ENCODE measurements at places on chromosomes 7 and 10.

- DNase-seq, result no peak
These were observed 94.2 kb upstream of the PHYHIPL start for GRCh38 chr10:59082249-59082648.

DNA sequence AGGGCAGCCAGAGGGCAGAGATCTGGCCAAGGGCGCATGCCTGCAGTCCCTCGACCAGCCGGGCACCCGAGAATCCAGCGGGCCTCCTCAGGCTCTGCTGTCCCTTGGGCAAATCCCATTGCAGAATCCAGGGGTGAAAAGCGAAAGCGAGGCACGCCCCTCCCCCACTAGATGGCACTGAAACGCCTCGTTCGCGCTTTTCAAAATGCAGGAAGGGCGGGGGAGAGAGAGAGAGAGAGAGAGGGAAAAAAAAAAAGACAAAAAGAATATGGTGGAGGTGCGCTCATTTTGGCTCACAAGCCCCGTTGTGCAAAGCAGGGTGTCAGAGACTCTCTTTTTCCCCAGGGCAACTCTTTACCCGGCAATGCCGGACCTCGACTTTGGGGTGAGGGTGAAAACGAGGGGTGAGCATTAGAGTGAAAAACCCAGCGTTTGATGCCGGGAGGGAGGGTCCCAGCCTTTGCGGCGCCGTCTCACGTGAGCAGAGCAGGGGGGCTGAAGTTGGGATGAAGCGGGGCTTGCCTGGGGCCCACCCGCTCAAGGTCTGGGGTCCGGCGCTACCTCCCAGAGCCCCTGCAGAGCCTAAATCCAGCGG lies 2.5 kb upstream of the TMEM178B start:
- peak; percentile 71 for DNase-seq

DNA sequence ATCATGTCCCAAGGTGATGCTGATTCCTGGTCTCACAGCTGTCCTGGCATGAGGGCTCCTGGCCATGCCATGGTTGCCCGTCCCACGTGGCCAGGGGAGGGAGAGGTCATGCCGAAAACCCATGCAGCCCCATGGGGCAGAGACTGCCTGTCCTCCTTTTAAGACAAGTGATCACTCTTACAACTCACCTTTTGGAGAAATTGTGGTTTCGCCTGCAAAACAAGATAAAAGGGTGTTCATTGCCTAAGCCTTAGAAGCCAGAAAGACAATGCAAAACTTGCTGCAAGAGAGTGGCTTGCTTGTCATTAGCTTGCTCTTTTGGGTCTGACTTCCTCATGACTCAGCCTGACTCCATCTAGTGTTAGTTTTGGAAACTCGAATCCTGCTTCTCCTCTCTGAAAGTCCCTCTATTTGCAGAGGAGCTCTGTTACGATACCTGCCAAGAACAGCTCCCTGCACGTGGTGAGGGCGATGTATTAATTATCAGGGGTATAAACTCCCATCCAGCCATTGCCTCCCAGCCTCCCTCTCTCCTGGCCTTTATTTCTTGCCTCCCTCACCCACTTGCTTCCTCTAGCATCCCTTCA lies 26.7 kb downstream of the TMEM273 start:
- peak; percentile 35 for DNase-seq

DNA sequence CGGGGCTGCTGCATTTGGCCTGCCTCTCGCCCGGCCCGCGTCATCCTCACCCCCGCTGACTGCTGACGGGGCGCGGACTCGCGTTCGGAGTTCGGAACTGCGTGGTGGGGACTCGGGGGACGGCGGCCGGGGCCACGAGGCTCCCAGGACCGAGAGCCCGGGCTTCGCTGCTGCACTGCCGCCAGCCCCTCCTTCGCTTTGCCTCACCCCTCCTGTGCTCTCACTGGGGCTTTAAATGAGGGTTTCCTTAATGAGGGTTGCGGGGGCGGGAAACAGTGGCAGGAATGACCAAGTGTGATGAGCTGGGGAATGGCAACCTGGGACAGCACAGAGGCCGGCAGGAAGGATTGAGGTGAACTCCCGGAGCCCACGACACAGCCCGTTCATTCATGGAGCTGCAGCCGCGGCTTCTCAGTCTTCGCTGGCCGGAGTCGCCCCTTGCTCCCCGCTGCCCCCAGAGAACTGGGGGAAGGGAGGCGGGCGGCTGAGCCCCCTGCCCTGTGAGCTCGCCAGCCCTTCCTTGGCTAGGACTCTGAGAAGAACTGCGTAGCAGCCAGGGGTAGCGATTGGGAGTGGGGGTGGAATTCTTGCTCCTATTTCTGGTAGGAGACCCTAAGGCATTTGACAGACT lies 1.5 kb upstream of the LRRC4 start:
- DNase-seq, result peak; percentile 56

GRCh38 chr10:14056610-14057332 lies 274.0 kb downstream of the FRMD4A start:
- DNase-seq, result no peak

DNA sequence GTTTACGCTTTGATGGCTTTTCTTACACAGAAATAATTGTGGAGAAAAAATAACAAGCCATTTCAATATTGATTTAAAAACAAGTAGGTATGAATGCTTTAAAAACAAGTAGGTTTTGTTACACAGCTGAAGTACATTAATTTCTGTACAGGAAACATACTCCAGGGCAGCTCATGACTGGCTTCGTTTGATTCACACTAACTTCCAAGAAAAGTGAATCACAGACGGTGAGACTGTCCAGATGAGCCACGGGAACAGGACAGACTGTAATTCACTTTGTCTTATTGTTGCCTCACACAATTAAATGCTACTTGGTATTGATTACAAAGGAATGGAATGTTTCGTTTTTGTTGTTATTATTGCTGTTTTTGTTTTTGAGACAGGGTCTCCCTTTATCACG lies 26.6 kb upstream of the SNX10 start:
- no peak for DNase-seq

- DNase-seq, result no peak
These were observed 172.0 kb downstream of the GFRA1 start for GRCh38 chr10:116100984-116101383.

DNA sequence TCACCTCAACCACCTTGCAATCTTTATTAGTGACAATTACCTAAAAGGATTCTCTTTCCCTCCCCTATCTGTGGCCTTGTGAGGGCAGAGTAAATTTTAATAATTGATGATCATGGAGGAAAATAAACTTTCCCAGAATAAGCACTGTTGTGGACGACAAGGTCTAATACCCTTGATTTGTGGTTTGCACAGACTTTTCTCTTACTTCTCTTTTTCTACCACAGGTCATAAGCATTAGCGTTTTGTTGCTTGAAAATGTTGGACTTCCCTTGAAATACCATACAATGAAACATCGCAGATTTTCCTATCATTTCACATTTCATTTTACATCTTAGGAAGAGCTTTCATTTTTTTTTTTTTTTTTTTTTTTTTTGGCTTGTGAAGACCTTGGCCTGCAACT lies 188.1 kb upstream of the TMEM72 start:
- DNase-seq, result no peak
